ENCODE measurements at places on chromosomes 3 and 15. TPM values are rescaled to one million over a fixed set of nuclear protein-coding genes. Genes with fewer than 3 reads are reported as not detected.

Gene IL20RB
- polyA plus RNA-seq = 0.67 TPM

Gene LYZL4
- not detected for polyA plus RNA-seq

Gene CACNA1D
- polyA plus RNA-seq = 133 TPM

Gene REC114
- polyA plus RNA-seq = not detected

Gene PROK2
- not detected for polyA plus RNA-seq

Gene FAM174B
- 14.6 TPM for polyA plus RNA-seq

GRCh38 chr3:129122412-129123011, 908 bp upstream of the RAB43 start:
- no peak for DNase-seq

- no peak for DNase-seq
Observed at GRCh38 chr15:72163719-72164118, 33.9 kb downstream of the GRAMD2A start.

GRCh38 chr3:14890476-14890875, 56.9 kb upstream of the NR2C2 start:
- DNase-seq = no peak

DNA sequence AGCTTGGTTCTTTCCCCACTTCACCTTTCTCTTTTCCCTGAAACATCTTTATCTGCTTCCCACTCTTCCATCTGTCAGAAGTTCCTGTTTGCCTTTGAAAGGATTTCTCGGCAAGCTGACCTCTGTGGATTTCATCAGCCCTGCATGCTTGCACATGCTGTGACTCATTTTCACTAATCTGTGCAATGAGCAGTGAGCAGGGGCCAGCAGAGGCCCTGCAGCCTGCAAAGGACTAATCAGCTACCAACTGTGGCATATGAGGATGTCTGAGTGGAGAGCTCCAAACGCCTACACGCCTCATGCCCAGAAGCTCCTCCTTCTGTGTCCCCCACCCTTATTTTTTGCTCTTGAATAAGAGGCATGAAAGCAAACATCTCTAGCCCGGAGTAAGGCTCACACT, 333.0 kb upstream of the SEMA6D start:
- peak; percentile 44 for DNase-seq

GRCh38 chr3:81726735-81727134, 34.7 kb downstream of the GBE1 start:
- DNase-seq = no peak

DNA sequence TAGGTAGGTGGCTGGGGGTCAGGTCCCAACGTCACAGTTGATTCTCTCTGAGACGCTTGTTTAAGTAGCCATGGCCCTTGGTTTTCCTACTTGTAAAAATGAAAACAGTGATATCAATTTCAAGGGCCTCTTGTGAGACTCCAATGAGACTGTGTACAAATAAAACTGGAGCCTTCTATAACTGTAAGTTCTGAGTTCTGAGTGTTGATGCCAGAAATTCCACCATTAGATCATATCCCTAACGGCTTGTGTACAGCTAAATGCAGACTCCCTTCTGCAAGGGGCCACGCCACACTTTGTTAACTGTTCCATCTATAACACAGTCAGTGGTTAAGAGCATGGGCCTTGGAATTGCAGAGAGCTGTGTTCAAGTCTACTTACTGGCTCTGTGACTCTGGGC, 267.3 kb downstream of the TLE3 start:
- no peak for DNase-seq

- DNase-seq = no peak
Observed at GRCh38 chr3:192303235-192303634, 424.1 kb downstream of the FGF12 start.

- DNase-seq = no peak
Observed at GRCh38 chr3:194375473-194376240, 6.1 kb upstream of the LRRC15 start.

GRCh38 chr3:164641071-164641470, 437.2 kb downstream of the SI start:
- DNase-seq = no peak
